ENCODE measurements at places on chromosomes 5 and 9.
A peak's percentile ranks its signal among the peaks of the same experiment; 100 is the strongest.

- DNase-seq: no peak
These were observed 139.8 kb downstream of the ELAVL2 start for GRCh38 chr9:23686257-23686656.

DNA sequence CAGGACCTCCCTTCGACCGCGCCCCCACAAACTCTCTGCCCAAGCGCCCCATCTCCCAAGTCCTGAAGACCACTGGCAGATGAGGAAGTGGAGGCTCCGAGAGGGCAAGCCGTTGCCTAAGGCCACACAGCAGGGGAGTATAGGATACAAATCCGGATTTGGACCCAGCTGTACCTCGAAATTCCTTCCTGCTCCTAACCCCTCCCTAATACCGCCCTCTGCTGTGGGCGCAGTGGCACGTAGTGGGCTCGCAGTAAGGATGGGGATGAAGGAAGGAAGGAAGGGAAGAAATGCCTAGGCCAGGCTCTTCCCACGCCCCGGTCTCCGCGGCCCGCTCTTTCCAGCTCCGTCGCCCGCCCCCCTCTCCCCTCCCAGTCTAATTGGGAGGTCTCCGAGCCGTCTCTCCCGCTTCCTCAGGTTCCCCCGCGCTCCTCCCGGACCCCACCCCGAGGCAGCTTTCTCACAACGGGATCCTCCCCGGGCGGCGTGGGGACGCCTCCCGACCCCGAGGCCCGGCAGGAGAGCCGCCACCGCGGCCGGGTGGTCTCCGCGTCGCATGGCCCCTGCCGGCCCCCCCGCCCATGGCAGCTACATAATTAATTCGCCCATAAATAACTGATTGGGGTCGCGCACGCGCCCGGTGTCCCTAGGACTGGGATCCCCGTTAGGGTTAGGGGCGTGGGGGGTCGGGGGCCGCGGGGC lies 138.9 kb downstream of the C9orf50 start:
- DNase-seq: no peak

DNA sequence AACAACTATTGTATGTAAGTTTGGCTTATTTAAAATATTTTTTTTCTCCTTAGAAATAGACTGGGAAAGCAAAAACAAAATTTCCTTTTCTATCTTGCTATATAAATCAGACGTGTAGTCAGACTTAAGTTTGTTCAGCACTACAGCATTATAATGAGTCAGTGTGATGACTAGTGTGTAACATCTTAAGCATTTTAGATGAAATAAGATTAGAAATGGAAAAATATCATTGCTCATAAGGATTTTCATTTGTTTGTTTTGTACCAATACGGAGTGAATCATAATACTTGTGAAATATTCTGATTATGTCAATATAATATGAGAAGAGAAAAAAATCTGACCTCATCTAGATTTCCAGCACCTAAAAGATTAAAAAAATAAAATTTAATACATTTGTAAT lies 64.7 kb upstream of the RICTOR start:
- no peak for DNase-seq

DNA sequence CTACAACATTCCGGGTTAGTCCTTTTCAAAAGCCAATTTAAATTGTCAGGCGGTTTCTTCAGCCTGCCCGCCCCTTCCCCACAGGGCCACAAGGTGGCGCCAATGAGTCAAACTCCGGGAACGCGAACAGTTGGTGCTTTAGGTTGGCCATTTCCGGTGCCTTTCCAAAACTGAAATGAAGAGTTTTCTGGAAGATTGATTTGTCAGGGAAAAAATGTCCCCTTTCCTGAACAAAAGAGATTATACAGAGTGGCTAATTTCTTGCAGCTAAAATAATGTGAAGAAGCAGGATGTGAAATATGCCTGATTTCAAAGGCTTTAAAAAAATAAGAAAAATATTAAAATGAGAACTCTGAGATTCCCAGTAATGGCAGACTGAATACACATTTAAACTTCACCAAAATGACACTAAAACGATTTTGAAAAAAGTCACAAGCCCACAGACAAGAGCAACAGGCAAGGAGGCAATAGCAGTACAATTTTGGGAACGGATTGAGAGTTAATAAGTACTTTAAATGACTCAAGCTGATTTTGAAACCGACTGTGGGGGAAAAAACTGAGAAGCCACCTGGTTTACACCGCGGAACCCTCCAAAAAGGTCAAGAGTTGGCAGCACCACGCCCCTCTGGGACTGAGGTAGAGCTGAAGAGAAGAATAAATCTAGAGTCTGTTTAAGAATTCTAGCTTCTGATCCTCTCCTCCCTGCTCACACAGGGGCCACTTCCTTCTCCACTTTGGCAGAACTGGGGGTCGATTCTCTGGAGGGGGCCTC lies 45.7 kb downstream of the SLC46A2 start:
- peak; percentile 38 for DNase-seq

- DNase-seq: no peak
These were observed 1146.9 kb downstream of the EFNA5 start for GRCh38 chr5:106523852-106524251.

DNA sequence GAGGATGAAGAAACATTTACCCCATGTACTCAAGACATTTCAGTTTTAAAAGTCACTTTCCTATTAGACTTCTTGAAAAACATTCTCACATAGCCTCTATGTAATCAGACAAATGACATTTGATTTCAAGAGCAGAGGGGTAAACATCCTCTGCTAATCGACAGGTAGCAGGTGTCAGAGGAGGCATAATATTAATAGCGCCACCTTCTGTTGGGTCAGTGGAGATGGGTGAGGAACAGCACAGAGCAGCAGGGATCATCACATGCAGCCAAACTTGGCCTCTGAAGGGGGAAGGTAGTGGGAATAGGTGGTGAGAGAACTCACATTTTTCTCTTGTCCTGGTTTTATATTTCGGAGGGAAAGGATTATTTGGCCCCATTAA lies 3.3 kb upstream of the LSM11 start:
- no peak for DNase-seq

DNA sequence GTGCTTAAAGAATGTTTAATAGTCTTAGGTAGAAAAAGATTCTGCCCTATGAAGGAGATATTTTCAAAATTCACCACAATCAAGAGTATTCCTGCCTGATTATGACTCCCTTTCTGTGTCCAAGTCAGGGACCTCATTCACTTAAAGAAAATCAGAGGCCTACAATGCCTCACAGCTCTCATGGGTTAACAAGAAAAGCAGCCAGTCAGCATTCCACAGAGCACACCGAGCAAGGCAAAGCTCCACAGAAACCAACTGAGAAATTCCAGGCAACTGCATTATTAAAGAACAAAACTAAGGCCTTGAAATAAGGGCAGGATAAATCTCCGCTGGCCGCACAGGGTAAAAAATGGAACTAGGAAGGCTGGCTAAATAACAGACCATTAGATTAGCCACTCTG lies 161.1 kb downstream of the TARS1 start:
- no peak for DNase-seq

GRCh38 chr5:116237917-116238500 lies 153.2 kb downstream of the COMMD10 start:
- DNase-seq: no peak

DNA sequence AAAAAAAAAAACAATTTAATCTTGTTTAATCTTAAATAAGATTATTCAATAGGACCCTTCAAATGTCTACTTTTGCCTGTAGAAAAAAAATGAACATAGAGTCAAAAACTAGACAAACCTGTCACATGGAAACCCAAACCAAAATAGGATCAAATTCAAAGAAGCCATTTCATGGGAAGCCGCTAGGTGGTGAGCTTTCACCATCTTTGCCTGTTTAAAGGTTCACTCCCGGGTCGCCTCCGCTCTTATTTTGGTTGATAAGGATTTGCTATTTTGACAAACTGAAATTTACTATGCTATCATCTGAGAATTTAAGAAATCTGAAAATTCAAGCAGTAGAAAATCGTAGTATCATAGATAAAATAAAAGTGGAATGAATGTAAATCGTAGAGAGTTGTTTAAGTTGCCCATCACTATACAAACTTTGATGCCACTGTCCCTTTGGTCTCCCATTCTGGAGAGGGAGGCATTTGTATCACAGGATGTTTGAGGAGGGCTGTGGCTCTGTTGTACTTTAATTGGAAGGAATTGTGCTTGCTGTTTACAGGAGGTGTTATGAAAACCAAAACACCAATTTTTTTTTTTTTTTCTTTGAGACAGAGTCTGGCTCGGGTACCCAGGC lies 43.5 kb upstream of the DNAH5 start:
- no peak for DNase-seq

DNA sequence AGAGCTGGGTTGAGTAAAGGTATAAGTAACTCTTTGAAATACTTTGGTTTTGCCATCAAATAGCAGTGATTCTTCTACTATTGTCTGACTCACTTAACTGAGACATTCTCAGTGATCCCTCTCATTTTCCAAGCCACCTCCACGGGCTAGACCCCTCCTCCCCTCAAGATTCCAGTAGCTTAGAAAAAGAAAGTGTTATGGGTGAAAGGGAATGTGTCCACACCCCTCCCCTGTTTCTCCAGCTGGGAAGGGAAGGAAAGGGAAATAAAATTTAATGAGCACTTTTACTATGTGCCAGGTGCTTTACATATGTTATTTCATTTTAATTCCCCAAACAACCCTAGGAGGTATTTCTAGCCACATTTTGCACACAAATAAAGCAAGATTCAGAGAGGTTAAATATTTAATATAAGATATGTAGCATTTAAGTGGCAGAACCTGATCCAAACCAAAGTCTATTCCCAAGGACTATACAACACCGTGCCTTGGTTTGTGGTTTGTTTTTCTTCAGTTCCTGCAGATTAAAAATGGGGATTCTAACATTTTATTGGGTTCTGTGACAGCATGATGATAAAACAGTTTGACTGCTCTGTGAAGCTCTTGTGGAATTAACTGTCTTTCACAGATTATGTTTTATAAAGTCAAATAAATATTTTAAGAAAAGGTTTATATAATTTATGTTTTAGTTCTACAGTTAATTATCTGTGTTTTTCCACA lies 135.9 kb downstream of the ZSWIM6 start:
- no peak for DNase-seq

- no peak for DNase-seq
These were observed 40.3 kb downstream of the NUP188 start for GRCh38 chr9:128987805-128988204.

DNA sequence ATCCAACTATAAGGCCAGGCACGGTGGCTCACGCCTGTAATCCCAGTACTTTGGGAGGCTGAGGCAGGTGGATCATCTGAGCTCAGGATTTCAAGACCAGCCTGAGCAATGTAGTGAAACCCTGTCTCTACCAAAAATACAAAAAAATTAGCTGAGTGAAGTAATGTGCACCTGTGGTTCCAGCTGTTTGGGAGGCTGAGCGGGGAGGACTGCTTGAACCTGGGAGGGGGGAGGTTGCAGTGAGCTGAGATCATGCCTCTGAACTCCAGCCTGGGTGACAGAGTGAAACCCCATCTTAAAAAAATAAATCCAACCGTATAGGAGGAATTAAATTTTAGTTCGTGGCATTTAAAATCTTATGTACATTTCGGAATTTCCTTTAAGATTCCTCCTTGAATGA lies 123.4 kb downstream of the CDC42SE2 start:
- no peak for DNase-seq

- no peak for DNase-seq
These were observed at the start of gene IL5 for GRCh38 chr5:132543472-132544201. TSS of gene IL5 (minus strand) at chr5:132543522. CDS start at chr5:132543478, 44 bp downstream.

- no peak for DNase-seq
These were observed 36.6 kb upstream of the SPTLC1 start for GRCh38 chr9:92151691-92152393.

DNA sequence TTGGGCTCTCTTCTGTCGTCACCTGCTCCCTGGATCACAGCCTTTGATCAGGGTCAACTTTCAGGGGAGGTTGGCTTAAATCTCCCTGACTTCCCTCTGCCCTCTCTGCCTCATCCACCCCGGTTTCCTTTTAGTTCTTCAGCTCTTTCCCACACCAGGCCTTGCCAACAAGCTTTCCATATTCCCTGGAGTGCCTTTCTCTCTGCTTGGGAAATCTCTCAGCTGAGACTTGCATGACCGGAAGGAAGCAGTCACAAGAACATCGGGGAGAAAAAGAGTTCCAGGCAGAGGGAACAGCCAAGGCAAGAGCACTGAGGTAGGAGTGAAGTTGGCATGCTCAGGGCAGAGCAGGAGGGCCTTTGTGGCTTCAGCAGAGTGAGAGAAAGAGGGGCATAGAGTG lies 88.4 kb upstream of the HSPA9 start:
- DNase-seq: no peak

- no peak for DNase-seq
These were observed 63.0 kb upstream of the TAF11L2 start for GRCh38 chr5:17434982-17435381.

DNA sequence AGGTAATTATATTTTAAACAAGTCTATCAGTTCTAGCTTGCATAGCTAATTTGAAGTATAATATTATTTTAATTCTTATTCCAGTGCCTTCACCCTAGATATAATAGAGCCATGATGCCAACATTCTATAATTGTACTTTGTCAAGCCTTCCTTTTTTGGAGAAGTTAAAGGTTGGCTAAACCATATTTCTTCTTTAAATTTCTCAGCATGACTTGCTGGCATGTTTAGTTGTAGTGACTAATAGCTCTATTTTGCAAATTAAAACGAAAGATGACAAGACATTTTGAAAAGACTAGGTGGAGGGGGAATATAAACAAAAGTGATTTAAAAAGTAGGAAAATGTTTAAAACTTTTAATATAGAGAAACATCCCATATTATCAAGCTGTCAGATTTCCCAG lies 400.7 kb downstream of the PSAT1 start:
- no peak for DNase-seq

DNA sequence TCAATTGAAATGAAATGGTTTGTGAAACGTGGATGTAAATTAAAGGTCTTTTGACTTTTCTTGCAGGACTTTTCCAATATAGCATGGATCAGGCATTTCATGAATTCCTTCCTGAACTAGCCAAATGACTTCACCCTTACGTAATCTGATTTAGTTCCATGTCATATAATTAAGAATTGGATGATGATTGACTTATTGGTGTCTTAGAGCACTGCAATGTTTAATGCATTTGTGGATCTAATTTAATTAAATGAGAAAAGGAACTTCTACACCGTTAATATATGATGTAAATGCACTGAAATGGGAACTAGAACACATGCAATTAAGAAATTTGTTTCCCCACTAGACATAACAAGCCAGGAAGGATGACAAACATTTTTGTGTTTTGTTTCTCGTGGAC lies 228.8 kb downstream of the FBXL7 start:
- DNase-seq: no peak

DNA sequence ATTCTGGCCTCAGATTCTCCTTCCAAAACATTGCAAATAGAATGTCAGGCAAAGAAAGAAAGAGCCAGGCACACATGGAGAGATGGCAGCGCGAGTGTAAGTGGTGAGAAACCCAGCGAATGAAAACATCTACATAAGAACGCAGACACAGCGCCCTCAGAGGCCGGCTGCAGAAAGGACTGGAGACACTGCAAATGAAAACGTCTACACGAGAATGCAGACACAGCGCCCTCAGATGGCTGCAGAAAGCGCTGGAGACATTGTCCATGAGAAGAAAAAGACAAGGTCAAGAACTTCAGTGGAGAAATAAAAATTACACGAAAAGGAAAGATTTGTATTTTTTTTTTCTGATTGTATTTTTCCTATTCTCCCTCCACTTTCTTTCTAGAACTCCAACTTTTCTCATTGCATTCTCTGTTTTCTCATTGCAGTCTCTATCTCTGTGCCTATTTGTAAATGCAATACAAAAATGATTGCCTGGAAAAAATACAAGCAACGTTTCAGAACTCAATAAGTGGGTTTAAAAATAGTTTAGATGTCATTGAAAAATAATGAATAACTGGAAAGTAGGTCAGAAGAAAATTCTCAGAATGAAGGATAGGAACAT lies 117.9 kb upstream of the LPCAT1 start:
- peak; percentile 8 for DNase-seq

GRCh38 chr9:78297672-78297961 lies 692 bp downstream of the PSAT1 start:
- no peak for DNase-seq
